ENCODE measurements at places on chromosomes 13 and 19.
A peak's percentile ranks its signal among the peaks of the same experiment; 100 is the strongest.

GRCh38 chr19:10501971-10502523 lies 1.1 kb downstream of the KEAP1 start:
- peak; percentile 85 for DNase-seq

DNA sequence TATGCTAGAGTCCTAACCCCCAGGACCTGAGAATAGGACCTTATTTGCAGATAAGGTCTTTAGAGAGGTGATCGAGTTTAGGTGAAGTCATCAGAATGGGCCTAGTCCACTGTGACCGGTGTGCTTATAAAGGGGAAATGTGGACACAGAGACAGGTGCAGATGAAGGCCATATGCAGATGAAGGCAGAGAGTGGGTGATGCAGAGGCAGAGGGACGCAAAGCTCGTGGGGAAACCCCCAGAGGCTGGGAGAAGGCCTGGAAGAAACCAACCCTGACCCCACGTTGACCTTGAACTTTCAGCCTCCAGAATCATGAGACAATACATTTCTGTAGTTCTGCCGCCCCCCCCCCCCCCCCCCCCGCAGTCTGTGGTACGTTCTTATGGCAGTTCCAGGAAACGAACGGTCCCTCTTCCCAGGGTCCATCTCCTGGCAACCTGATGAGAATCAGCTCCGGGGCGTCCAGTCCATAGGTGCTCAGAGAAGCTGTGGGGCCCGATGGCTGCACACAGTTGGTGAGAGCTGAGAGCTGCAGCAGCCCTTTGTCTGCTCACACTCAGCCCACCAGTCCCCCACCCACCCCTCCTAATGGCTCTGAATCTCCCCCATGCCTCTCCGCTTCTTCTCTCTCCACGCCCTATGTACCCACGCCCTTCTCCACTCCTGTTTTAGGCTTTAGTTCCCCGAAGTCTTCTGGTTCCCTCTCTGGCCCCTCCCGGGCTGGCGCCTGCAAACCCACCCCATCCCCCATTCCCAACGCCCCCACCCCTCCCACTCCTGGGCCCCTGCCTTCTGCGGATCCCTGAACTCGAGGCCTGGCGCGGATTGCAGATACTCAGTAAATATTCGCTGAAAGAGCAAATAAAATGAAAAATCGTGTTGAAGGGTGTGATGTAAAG lies 218.3 kb upstream of the MAB21L1 start:
- no peak for DNase-seq

GRCh38 chr19:55086730-55087541 lies 11.3 kb downstream of the EPS8L1 start:
- DNase-seq, result peak; percentile 96

GRCh38 chr19:38891771-38892170 lies 7.6 kb downstream of the SIRT2 start:
- no peak for DNase-seq

- no peak for DNase-seq
Observed at GRCh38 chr13:112256716-112257494, 119.2 kb upstream of the SPACA7 start.

- no peak for DNase-seq
Observed at GRCh38 chr19:46692918-46693722, 23.8 kb downstream of the PRKD2 start.
